ENCODE measurements at places on chromosomes 16 and 17.

DNA sequence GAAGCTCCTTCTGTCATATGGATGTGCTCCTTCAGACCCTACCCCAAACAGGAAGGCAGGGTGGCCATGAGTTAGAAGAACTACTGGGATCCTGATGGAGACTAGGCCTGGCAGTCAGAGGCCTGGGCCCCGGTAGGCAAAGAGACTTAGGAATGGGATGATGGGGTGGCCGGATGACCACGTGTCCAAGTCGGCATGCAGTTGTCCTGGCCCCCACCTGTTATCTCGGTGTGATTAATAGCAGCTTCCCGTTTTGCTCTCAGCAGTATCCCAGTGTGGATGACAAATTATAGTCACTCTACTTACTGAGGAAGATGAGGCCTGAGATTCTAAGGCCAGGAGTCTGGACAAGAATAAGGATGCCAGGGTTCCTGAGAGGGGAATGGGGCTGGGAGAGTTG lies 1.5 kb downstream of the TNFSF12 start:
- no peak for DNase-seq

- DNase-seq = no peak
Measured at GRCh38 chr17:64001091-64001579, 3.0 kb downstream of the PRR29 start.

DNA sequence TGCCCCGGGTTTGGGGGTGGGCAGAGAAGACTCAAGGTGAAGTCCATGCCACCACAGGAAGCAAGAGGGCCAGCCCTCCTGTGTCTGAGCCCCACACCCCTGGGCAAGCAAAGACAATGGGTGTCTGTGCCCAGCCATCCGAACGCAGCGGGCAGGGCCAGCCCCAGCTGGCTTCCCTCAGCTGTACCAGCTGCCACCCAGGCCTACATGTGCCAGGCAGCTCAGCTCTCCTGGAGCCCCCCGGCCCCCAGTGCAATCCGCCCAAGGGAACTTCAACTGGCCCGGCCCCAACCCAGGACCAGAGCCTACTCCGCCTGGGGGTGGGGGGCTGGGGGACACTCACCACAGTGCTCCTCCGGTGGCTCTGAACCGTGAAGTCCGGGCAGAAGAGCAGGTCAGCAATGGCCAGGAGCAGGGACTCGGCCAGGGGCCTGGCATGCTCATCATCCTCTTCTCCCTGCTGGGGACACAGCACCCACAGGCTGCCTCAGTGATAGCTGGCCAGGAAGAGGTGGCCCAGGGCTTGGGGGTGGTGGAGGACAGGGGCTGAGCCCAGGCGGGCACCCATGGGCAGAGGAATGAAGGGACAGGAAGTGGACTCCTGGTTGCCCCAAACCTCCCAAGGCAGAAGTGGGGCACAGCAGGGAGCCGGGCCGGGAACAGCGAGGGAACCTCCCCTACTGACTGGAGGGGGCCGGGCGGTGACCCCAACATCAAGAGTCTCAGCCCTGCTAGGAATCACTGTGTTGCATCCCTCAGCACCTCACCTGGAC lies 9.8 kb downstream of the HID1 start:
- DNase-seq = no peak

GRCh38 chr17:35747540-35748017 lies 5.5 kb downstream of the GAS2L2 start:
- DNase-seq = peak; percentile 78

DNA sequence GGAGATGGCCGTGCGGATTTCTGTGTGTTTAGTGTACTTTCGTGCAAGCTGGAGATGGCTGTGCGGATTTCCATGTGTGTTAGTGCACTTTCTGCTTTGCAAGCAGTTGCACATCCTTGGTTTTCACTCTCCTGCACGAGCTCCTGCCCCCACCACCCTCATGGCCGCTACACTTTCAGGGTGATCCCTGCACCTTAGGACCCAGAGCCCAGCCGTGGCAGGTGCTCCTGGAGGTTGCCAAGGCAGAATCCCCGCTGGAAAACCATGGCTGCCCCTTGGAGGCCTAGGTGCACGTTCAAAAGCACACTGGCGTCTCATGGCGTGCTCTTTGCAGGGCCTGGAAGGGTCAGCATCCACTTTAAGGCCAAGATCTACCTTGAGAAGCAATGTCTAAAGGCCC lies 311.0 kb upstream of the TNRC6C start:
- DNase-seq = no peak

DNA sequence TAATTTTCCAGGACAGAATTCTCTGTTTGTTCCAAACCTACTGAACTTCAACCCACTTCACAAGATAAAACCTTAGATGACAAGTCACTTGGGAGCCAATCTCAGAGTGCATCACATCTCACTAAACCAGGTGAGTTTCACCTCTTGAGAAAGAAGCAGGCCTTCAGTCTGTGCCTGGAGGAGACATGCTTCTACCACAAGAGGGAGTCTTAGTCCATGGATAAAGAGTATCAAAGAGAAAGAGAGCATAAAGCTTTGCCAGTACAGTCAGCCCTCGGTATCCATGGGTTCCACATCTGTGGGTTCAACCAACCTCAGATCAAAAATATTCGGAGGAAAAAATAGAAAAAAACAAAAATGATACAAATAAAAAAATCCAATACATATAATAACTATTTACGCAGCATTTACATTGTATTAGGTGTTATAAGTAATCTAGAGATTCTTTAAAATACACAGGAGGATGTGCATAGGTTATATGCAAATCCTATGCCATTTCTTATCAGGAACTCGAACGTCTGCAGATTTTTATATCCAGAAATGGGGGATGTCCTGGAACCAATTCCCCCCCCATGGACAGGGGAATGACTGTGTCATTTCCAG lies 37.7 kb downstream of the DUSP14 start:
- peak; percentile 48 for DNase-seq

- DNase-seq = no peak
Measured at GRCh38 chr17:14672830-14673229, 371.9 kb downstream of the HS3ST3B1 start.

DNA sequence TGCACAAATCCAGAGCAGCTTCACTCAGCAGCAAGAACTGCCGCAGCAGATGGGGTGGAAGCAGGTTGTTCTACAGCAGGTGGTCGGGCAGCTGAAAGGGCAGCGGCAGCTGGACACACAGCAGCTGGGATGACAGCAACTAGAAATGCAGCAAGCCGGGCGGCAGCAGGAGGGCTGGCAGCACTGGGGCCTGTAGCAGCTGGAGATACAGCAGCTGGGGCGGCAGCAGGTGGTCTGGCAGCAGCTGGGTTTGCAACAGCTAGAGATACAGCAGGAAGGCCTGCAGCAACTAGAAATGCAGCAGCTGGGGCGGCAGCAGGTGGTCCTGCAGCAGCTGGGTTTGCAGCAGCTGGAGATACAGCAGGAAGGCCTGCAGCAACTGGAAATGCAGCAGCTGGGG lies 460 bp downstream of the KRTAP4-3 start:
- DNase-seq = no peak

GRCh38 chr17:46771561-46772474 lies 46.7 kb downstream of the WNT3 start:
- DNase-seq = peak; percentile 35

GRCh38 chr17:45960311-45960710 lies 38.7 kb upstream of the STH start:
- no peak for DNase-seq

DNA sequence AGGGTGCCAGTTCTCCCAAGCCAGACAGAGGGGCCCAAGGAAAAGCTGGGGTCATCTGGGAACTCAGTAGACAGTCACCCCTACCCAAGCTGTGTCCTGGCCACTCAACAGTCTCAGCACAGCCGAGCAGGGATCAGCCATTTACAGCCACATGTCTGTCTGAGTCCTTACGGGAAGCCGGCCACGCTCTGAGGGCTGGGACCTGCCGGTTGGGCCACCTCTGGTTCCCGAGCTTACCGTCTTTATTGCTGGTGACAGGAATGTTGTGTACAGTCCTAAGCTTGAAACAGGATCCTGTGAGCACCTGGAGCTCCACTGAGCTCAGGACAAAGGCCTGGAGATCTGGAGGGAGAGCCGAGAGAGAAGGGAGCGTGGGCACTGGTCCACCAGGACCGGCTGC lies 59.8 kb downstream of the TIMM22 start:
- DNase-seq = no peak

DNA sequence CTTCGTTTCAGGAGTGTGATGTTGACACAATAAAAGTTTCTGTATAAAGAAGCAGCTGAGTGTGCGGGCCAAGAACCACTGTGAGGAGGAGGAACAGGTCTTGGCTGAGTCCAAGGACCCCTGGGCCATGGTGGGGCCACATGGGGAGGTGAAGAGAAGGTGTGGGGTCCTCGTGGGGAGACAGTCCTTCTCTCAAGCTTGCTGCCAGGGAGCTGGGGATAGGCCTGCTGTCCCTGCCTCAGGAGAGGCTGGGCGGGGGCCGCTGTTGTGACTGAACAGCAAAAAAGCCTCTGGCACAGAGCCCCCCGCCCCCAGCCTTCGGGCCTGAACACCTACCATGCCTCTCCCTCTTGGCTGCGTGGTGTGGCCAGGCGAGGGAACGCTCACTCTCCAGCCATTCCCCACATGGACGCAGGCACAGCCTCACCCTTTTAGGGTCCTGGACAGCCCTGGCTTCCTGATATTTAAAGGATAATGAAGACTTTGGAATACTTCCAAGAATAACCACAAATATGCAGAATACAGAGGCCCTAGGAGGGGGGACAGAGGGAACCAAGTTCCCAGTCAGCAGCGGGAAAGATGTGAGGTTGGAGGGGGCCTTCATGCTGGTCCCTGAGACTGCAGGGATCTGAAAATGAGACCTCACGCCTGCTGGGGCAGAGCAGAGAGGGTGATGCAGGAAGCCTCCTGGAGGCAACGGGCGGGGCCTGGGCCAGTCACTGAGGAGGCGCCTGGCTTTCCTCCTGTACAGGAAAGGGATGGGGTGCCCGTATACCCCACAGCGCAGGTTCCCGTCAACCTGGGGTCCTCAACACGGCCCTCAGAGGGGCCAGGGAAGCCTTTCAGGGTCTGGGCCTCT lies 100.0 kb upstream of the CREBBP start:
- DNase-seq = no peak

- no peak for DNase-seq
Measured at GRCh38 chr17:28327031-28327607, 8.1 kb downstream of the TMEM97 start.

GRCh38 chr16:2783581-2784357 lies 3.6 kb downstream of the PRSS33 start:
- no peak for DNase-seq

DNA sequence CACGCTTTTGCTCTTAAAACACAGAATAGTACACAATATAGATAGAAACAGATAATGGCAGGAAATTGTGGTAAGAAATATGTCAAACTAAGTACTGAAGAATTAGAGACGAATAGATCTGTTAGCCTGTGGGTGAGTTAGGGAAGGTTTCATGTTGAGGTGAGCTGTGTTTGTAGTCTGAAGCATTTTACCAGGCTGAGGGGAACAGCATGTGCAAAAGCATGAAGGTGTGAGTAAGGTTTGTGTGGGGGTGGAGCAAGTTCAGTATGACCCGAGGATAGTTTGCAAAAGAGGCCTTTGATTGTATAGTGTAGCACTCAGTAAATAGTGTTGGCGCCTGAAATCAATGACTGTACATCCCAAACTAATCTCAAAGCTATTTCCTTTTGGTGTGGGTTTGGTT lies 13.8 kb downstream of the IGSF6 start:
- no peak for DNase-seq

DNA sequence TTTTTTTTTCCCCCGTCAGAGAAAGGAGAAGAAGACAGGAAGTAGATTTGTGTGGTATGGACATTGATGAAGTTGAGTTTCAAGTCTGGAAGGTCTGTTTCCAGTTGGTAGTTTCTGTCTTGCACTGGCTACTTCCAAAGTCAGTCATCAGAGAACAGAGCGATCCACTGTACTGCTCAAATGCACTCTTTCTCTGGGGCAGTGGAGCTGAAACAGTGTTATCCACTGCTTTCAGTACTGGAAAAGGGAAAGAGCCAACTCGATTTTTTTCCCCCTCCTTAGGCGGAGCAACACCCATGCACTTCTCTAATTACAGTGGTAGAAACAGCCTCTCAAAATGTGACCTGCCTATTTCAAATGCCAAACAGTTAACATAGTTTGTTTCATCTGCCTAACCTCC lies 7.4 kb downstream of the PRKCA start:
- no peak for DNase-seq

DNA sequence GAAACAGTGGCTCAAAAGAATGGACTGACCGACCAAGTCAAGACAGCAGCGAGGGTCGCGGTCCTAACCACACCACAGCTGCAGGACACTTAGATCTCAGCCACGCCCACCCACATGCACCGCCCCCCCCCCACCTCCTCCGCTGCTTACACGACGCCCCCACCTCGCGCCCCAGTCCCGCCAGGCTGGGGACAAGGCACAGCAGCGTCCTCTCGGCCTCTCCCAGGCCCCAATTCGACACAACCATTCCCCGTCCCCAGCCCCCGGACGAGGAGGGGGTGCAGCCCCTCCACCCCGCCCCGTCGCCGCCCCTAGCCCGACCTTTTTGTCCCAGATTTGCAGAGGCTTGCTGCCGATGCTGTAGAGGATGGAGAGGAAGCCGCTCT lies 477 bp downstream of the CFAP20 start:
- DNase-seq = peak; percentile 50

DNA sequence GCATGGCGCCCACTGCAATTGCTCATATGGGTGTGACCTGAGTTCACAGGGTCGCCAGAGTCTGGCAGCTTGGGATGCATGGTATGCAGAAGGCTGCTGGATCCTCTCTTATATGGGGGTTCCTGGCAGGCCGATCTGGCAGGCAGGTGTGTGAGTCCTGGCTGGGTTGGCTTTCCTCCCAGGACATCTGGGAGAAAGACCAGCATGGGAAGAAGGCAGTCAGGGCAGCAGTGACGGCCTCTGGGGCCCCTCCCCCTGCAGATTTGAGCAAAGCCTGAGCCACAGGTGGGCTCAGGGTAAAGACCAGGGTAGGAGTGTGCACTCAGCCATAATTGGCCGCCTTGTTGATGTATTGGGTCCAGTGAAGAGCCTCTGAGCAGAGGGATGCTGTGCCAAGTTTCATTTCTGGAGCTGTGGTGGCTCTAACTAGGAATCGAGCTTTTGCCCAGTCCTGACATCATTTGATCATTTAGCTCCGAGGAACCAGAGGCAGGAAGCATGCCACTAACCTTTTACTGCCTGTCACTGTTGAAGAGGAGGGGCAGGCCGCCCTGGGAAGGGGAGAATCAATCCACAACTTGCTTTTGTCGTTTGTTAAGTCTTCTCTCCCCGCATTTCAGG lies 174.3 kb downstream of the CCDC182 start:
- DNase-seq = no peak

- peak; percentile 48 for DNase-seq
Measured at GRCh38 chr17:73069841-73070240, 22.6 kb downstream of the SLC39A11 start.

- peak; percentile 67 for DNase-seq
Measured at GRCh38 chr17:47253541-47254402, at the start of gene ITGB3. Gene ITGB3 (plus strand): TSS chr17:47253827. CDS start chr17:47253862, 35 bp downstream.

DNA sequence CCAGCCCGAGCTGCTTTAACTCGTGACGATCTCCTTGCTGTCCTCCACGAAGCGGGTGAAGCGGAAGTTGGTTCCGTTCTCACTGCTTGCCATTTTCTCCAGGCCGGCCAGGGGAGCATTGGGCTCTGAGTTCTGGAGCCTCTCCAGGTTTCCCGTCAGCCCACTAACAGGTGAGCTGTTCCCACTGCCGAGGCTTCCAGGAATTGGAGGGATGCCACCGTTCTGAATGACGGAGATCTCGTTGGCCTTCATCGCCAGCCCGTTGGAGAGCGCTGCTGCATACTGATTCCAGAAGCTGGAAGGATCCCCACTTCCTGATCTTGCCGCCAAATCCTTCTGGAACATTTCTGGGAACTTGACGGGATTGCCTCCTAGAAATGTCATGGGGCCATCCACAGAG lies 14.0 kb downstream of the SALL1 start:
- DNase-seq = no peak
